Renal pelvis (tissue), 12 donors: ENCODE measurements at places on chromosomes 6 and 20.
A peak's percentile ranks its signal among the peaks of the same experiment; 100 is the strongest.

DNA sequence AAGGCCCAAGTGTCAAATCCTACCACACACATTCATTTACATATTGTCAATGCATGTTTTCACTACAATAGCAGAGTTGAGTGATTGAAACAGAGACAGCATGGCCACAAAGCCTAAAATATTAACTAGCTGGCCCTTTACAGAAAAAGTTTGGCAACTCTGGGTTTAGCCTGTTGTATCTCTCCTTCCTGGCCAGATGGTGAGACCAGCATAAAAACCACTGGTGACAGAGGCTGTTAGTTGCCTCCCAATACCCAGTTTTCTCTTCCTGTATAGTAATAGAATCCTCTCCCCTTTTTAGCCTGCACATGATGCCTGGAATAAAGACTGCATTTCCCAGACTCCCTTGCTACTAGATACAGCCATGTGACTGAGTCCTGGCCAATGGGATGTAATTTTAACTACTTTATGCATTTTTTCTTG lies 100.0 kb upstream of the TAB2 start:
- no peak for DNase-seq

DNA sequence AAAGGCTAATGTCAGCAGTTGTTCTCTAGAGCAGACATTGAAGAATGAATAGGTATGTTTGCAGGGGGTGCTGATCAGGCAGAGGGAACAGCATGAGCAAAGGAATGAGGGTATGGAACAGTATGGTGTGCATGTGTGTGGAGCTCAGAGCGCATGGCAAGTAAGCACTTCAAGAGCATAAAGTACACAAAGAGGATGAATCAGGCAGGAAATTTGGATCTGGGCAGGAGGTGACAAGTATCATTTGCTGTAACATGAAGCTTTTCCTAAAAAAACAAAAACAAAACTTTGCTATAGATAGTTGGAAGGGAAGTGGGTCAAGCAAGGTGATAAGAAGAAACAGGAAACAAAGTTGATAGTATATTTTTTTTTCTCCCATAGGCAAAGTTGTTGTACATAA lies 746.8 kb downstream of the HDGFL1 start:
- DNase-seq = no peak

DNA sequence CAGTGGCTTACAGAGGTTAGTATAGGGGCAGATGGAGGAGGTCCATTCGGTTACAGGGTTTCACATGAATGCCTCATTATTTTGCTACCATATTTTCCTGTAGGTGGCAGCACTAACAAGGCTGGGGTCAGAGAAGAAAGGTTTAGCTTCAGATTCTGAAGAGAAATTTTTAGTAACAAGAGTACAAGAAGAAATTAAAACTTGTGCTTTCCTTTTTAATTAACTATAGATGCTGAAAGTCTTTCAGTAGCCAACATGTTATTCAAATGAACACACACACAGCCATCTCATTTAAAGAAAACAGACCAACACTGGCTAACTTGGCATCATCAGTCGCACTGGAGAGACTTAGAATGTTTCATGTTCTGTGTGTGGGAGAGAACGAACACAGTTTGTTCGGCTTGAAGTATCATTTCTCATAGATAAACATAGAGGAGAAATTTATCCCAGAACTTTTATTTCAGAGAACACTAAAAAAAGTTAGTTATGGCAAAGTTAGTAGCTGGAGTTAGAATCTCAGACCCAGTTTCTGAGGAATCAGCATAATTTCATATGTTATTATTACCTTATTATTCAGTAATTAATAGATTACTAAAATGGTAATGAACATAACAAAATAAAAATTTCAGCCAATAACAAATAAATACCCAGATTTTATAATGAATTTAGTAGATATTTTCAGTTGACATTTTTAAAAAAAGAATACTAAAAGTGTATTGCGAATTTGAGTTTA lies 314.0 kb upstream of the RSPO3 start:
- peak; percentile 62 for DNase-seq

GRCh38 chr6:5028921-5029320 lies 25.1 kb upstream of the RPP40 start:
- no peak for DNase-seq

DNA sequence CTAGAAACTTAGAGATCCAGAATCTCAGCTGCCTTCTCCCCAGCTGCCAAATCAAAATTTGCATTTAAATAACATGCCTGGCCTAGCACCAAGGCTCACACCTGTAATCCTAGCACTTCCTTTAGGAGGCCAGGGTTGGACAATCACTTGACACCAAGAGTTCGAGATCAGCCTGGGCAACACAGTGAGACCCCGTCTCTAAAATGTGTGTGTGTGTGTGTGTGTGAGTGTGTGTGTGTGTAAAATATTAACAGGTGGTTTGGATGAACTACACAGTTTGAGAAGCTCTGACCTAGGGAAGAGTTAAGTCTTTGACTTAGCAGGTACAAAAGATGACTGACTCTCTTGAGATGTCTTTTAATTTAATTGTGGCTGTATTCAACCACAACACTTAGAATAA lies 20.2 kb upstream of the CD2AP start:
- DNase-seq = no peak

GRCh38 chr6:61857541-61857940 lies 428.5 kb downstream of the KHDRBS2 start:
- no peak for DNase-seq

DNA sequence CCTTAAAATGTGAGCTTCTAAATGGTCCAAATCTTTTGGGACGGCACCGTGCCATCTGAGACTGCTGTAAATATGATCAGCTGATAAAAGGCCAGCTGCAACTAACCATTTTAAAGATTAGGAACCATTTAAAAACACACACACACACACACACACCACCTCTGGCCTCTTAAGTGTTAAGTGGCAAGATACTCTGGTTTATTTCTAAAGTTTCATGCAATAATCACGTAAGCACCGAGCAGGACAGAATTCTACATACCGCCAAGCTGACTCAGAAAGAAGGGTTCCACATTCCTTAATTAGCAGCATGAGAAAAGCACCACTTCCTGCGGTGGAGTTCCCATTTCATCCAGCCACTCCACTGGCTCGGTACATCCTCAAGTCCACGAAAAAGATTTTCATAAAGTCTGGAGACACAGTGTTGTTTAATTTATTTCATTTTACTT lies 17.8 kb upstream of the ZNF217 start:
- no peak for DNase-seq
